Sciatic nerve (tissue), 2 donors: ENCODE measurements at places on chromosomes 2 and 18. TPM values are rescaled to one million over a fixed set of nuclear protein-coding genes. Genes with fewer than 3 reads are reported as not detected.
A peak's percentile ranks its signal among the peaks of the same experiment; 100 is the strongest.

DNA sequence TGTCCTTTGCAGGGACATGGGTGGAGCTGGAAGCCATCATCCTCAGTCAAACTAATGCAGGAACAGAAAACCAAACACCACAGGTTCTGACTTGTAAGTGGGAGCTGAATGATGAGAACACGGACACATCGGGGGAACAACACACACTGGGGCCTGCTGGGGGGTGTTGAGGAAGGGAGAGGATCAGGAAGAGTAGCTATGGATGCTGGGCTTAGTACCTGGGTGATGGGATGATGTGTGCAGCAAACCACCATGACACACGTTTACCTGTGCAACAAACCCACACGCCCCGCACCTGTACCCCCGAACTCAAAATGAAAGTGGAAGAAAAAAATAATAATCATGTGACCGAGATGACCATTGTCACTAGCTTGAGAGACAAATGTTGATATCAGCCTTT, 114.7 kb downstream of the NDUFA10 start:
- DNase-seq, result no peak

- peak; percentile 94 for DNase-seq
Measured at GRCh38 chr2:159118115-159118858, 149.8 kb downstream of the TANC1 start.

DNA sequence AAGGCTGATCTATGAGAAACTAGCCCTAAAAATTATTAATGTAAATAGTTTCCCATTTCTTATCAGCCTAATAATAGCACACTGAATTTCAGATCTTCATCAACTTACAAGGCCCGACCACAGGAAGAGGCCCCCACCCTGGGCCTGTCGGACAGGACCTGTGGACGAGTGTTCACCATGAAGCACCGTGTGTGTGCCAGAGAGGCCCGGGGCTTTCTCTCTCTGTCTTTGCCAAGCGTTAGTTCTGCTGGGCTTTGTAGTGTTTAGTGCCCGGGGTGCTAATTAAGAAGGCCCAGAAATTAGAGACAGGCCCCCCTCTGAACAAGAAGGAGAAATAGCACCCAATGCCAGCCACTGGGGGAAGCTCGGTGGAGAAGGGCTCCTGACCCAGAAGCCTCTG, 265.7 kb downstream of the TWIST2 start:
- no peak for DNase-seq

GRCh38 chr2:8533923-8534322, 147.9 kb upstream of the ID2 start:
- peak; percentile 52 for DNase-seq

The KCNIP3 gene
- 13.9 TPM for total RNA-seq

The MAPK4 gene
- 0.89 TPM for total RNA-seq
